ENCODE measurements at places on chromosomes 7 and 10.

- DNase-seq = no peak
These were observed 13.9 kb downstream of the NAPEPLD start for GRCh38 chr7:103134836-103135554.

GRCh38 chr7:74216361-74216761 is 6.6 kb downstream of the LAT2 start:
- no peak for DNase-seq

DNA sequence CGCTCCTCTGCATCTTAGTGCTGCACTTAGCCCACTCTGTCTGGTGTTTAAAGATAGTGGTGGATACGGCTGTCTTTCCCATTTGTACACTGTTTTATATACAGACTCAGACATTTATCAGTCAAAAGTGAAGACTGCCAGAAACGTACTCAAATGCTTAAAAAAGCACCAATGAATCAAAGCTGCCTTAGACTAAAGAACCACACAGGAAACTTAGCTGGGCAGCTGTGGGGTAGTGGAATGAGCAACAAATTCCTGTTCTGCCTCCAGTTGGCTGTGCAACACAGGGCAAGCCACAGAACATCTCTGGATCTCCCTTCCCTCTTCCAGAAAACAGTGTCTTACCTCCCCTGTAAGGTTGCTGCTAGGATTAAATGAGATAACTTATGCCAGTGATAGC is 76.0 kb downstream of the ATXN7L1 start:
- DNase-seq = peak; percentile 20

GRCh38 chr10:78775891-78776290 is 292.9 kb upstream of the ZMIZ1 start:
- no peak for DNase-seq

DNA sequence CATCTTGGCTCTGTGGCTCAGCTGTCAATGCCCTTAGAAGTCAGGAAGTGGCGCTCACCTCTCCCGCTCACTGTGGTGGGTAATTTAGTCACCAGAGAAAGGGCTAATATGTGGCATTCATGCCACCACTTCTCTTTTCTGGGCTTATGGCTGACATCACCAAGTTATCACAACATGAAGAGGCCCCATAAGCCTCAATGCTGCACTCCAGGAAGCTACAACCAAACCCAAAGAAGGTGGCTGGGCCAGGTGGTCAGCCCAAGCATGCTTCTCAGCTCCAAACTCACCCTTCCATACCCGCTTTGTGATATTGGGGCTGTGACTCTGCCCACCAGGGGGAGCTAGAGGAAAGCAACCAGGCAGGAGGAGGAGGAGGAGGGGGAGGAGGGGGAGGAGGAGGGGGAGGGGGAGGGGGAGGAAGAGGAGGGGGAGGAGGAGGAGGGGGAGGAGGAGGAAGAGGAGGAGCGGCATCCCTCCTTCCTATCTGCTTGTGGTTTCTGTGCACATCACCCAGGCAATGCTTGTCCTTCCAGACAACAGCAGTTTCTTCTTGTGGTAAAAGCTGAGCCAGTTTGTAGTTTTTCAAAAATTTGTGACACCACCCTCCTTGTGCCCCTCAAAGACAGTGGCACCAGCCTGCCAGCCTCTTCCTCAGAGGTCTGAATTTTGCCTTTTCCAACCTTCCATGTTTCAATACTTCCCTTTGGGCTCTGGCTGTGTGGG is 42.1 kb downstream of the CYP26A1 start:
- peak; percentile 75 for DNase-seq

- no peak for DNase-seq
These were observed 43.1 kb upstream of the FAM180A start for GRCh38 chr7:135791543-135792362.

- DNase-seq = no peak
These were observed 84.2 kb downstream of the CUL1 start for GRCh38 chr7:148782757-148783456.

GRCh38 chr10:20004087-20004523 is 187.9 kb downstream of the PLXDC2 start:
- DNase-seq = no peak

- no peak for DNase-seq
These were observed 587.0 kb downstream of the SDK1 start for GRCh38 chr7:3888096-3888495.

GRCh38 chr7:55554038-55554437 is 18.3 kb downstream of the VOPP1 start:
- no peak for DNase-seq

GRCh38 chr7:67550801-67551436 is 554.3 kb downstream of the TYW1 start:
- DNase-seq = no peak

DNA sequence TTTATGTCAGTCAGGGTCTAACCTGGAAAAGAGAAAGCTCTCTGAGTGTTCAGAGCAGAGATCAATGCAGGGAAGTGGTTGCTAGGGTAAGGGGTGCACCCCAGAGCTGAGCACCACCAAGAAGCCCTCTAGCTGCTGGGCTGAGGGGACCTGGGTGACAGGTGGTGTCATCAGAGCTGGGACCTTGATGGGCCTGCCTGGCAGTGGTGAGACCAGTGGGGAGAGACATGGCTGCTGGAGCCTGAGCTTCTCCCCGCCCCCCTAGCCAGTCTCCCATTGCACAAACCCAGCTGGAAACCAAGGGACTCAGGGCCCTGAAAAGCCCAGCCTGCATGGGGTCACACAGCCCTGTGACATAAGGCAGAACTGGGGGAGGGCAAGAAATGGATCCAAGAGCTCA is 49.1 kb upstream of the OSBPL3 start:
- DNase-seq = no peak

- DNase-seq = peak; percentile 56
These were observed 9.1 kb upstream of the ZYX start for GRCh38 chr7:143372070-143372469.

GRCh38 chr7:111867348-111867931 is 305.1 kb upstream of the IMMP2L start:
- no peak for DNase-seq

DNA sequence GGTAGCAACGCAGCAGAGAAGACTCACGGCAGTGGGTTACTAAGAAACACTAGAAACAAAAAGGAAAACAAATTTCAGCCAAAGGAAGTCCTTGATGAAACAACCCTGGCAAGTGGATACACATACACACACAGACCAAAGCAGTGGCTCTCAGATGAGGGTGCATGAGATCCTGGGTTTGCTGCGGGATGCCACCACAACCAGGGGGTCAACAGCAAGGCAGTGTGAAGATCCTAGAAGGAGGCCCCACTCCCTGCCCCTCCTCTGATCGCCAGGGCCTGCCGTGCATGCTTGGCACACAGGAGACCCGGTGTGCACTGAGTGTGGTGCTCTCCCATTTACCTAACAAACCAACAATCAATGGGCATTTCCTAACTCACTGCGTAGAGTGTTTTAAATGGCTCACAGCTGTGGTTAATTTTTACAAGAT is 252.3 kb upstream of the KLF14 start:
- DNase-seq = no peak

DNA sequence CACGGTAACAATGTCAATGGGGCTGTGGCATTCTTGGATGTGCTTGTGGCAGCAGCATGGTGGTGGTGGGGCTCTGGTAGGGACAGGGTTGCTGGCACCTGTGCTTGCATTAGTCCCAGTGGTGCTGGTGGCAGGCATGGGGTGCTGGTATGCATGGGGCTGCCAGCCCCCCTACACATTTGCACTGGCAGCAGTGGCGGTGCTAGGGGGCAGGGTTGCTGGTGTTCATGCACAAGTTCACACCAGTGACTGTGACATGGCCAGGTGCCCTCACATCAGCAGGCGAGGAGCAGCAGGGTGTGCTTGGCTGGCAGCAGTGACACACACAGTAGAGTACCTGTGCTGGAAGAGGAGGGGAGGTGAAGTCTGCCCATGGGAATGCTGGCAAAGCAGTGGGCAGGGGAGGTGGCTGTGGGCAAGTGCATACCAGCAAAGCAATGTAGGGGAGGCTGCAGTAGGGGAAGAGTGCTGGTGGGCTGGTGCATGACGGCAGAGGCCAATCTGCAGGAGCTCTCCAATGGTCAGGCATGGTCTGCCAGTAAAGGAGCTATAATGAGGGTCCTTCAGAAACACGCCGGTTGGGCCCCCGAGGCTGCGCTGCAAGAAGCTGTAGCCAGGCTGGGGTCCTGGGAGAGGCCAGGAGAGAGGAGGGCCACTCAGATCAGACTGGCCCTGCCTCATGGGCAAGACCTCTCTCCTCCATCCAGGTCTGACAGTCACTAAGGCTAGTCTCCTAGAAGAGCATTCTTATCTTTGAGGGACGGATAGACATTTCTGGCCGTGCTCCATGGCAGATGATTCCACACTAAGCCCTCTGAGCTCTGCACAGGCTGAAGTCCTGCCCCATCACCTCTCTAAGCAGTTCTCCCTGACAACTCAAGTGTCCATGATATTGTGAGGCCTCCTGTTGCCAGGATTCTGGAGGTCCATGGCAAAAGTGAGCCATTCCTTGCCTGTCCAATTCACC is 406.4 kb downstream of the SEMA3D start:
- DNase-seq = no peak

GRCh38 chr10:95414844-95415485 is 124.2 kb upstream of the PDLIM1 start:
- DNase-seq = no peak

- no peak for DNase-seq
These were observed 10.8 kb upstream of the C10orf53 start for GRCh38 chr10:49668684-49669083.

DNA sequence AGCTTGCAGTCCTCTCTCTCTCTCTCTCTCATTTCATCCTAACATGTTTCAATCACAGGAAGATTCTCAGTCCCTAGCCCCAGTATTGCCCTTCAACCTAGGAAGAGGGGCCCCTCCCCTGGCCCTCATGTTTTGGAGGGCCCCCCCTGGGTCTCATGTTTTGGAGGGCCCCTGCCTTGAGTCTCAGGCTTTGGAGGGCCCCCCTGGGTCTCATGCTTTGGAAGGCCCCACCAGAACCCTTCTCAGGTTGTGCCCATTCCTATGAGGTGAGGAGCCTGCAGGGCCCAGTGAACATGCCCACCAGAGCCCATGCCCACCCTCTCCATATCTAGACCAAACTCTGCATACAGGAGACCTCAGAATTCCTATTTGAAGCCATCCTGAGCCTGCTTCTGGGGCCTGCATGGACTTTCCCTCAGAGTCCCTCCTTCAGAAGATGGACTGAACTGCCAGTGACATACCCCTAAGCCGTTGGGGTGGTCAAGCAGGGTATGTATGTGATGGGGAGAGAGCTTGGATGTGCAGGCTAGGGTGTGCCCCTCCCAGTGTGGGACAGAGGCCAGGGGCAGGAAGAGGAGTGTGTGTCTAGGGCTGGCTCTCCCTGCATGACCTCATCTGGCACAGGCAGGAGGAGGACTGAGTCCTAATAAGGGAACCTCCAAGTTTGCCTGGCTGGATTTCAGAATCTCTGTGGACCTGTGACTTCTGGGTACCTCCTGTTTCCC is 8.1 kb upstream of the VDAC2 start:
- DNase-seq = no peak

GRCh38 chr10:38157270-38157685 is 63.1 kb downstream of the ZNF37A start:
- DNase-seq = no peak

DNA sequence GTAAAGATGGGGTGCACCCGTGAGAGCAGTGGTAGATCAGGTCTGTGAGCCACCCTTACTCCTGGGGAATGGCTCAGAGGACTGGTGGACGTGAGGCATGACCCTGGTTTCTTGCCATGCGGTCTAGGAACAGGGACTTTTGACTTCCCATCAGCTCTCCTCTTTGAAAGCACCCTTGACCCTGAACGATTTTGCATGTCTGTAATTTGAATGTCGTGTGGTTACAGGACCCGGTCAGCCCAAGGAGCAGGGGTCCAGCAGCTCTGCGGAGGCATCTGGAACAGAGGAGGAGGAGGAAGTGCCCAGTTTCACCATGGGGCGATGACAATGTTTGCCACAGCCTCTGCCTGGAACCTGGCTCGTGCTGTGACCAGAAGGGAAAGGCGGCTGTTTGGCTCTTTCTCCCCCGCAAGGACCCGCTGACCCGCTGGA is 8.6 kb upstream of the ORAI2 start:
- DNase-seq = no peak

- no peak for DNase-seq
These were observed 427.6 kb downstream of the PHTF2 start for GRCh38 chr7:78226059-78226719.

- no peak for DNase-seq
These were observed 65.9 kb downstream of the BBS9 start for GRCh38 chr7:33195264-33195663.

- DNase-seq = no peak
These were observed 367.9 kb downstream of the TFEC start for GRCh38 chr7:115662676-115663075.

GRCh38 chr7:127733986-127734385 is 82.0 kb downstream of the SND1 start:
- no peak for DNase-seq

DNA sequence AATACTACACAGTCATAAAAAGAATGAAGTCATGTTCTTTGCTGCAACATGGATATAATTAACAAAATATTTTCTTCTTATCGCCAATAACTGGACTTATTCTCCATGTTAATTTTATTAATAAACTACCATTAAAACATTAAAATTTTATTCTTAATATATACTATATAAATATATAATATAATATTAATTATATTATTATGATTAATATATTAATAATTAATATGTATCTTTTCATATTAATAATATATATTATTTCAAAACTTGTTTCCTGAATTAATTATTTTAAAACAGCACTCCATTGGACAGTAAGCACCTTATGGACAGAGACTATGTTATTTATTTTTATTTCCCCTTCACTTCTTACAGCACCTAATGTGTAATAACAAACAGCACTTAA is 182.8 kb downstream of the ARL4A start:
- DNase-seq = no peak

GRCh38 chr10:93074597-93075368 is 1.1 kb downstream of the CYP26A1 start:
- no peak for DNase-seq

DNA sequence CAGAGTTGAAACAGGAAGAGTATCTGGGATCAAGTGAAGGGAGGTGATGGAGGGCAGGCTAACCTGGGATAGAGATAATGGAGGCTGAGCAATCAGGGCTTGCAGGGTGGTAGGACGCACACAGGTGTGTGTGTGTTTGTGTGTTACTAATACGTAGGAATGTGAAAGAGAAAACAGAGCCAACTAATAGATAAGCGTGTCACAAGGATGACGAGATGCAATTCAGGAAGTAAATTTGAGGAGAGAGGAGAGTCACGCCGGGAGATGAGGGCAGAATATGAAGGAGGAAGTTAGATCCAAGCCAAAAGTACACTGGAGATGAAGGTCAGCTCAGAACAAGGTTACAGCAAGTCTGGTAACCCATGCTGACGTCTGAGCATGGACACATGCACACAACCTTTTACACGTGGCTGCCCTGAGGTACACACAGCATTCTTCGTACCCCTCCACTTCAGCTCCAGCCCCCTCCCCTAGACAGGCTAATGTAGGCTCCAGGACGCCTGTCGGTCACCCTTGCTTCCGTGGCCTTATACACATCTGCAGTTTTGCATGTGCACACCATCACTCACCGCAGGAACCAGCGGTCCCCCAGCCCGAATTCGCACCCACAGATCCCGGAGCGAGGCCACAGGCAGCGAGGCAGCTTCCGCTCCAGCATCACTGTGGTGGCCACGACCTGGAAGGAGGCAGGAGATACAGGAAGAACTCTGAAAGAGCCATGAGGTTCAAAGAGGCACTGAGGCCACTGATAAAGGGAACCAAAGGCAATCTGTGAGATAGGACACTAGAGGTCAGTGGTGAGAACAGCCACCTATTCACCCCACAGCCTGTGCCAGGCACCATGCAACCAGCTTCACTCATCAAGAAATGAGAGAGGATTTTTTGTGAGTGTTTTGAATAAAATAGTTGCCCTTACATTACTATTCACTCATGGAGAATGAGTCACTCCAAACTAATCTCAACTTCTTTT is 23.7 kb upstream of the TRPV6 start:
- no peak for DNase-seq

Measured in stimulated activated CD4-positive, alpha-beta T cell treated with anti-CD3 and anti-CD28 coated beads, Interleukin-4, amount 100 ng/mL, for 24 hours (primary cell).